Spleen (tissue), 13 donors: ENCODE measurements at places on chromosomes 16 and 17.

- DNase-seq: no peak
These were observed 6.8 kb upstream of the CLUH start for GRCh38 chr17:2718150-2718938.

- DNase-seq: no peak
These were observed 901 bp upstream of the HEATR6 start for GRCh38 chr17:60079401-60080243.

DNA sequence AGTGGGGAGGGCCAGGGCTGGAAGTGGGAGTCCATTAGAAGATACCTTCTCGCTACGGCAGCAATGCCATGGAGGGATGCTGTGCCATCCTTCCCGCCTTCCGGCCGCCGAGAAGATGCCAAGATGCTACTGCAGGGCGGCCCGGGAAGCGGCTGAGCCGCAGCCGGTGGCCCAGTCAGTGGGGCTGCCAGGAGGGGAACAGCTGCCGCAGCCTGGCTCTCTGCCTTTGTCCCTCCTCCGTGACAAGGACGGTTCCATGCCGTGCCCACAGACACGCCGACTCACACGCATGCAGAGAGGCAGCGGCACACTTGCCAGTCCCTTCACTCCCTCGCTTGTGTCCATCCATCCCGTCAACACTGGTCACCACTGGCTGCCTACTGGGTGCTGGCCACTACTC lies 20.2 kb upstream of the NCBP3 start:
- DNase-seq: no peak

- no peak for DNase-seq
These were observed 21.3 kb upstream of the UBE2I start for GRCh38 chr16:1287982-1288670.

DNA sequence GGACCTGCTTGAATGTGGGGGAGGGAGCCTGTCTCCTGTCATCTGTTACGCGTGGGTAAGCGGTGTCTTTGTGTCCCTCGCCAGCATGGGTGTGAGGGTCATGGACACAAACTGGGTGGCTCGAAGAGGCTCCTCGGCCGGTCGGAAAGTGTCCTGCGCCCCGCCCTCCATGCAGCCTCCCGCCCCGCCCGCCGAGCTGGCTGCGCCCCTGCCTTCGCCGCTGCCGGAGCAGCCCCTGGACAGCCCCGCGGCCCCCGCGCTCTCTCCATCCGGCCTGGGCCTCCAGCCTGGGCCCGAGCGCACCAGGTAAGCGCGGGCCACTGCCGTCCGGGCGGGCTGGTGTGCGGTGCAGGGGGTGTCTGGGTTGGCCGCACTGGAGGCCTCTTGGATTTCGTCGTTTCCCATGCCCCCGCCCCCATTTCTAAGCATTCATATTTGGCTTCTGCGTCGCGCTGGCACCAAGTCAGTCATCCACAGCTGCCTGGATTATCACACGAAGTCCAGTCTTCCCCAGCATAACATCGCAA lies 43.8 kb downstream of the ELAC2 start:
- DNase-seq: no peak

DNA sequence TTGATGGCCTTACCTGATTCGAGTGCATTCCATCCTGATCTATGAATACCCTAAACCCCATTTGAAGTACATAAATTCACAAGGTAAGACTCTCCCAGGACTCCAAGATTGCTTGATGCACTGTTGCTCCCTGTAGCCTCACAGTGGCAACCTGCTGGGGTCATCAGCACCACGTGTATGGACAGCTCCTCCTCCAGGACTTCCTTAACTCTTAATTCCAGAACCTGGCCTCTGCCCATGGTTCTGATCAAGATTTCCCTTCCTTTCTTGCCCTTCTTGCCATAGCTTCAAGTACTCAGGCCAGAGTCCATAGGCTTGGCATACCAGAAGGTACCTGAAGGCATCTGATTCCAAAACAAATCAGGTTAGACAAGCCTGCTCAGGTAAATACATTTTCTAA lies 34.0 kb upstream of the NLK start:
- DNase-seq: no peak

GRCh38 chr17:2090804-2091534 lies 36.1 kb downstream of the HIC1 start:
- DNase-seq: peak; percentile 54

GRCh38 chr17:4616476-4616875 lies 25.0 kb downstream of the ALOX15 start:
- no peak for DNase-seq

GRCh38 chr17:54028986-54029580 lies 206.4 kb downstream of the KIF2B start:
- no peak for DNase-seq

DNA sequence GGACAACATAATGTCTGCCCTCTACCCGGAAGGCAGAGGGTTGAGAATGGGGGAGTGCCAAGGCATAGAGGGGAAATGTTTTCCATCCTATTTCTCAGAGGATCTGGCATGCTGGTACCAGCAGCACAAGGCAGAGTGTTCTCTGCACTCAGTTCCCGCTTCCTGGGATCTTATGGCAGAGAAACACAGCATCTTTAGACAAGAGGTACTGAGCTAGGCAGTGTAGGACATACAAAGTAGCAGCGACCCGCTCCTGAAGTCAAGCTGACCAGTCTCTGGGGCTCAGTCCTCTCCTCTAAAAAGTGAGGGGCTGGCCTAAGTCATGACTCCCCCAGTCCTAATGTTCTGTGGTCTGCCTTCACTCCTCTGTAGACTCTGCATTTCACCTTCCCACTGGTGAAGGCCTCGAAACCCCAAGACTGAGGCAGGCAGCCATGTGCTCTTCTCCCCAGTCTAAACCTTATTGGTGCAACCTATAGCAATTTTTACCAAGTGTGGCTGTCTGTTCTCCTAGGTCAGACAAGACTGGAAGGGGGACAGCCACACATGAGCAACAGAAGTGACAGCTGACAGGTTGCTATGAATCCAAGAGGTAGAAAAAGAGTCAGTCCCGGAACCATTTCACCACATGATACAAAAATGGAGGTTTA lies 11.3 kb upstream of the TSPOAP1 start:
- DNase-seq: peak; percentile 51

GRCh38 chr17:75031972-75032719 lies 14.6 kb downstream of the ATP5PD start:
- peak; percentile 83 for DNase-seq

DNA sequence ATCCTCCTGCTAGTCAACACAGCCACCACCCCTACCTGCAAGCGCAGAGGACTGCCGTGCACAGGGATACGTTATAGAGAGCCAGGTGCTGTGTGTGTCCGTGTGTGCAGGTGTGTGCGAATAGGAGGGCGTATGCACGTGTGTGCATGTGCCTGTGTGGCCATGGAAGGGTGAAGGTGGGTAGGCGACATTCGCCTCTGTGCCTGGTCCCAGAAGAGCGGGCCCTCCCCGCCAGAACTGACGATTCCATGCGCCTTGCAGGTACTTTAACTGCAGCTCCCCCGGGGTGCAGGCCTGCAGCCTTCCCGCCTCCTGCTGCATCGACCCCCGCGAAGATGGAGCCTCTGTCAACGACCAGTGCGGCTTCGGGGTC lies 8.7 kb downstream of the PDE6G start:
- DNase-seq: no peak

DNA sequence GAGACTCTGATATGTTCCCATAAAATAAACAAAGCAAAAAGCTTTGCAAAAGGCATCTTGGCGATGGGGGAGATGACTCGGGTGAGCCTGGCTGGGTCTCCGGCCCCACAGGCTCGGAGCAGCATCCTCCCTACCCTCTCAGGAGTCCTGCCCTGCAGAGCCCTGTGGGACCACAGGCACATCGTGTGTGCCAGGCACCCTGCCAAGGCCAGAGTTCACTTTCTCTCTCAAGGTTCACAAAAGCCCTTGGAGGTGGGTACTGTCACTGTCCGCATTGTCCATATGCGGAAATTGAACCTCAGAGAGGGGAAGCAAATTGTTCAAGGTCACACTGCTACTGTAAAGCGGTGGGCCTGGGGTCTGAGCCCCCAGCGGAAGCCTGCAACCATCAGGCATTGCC lies 48.5 kb downstream of the CRISPLD2 start:
- no peak for DNase-seq

DNA sequence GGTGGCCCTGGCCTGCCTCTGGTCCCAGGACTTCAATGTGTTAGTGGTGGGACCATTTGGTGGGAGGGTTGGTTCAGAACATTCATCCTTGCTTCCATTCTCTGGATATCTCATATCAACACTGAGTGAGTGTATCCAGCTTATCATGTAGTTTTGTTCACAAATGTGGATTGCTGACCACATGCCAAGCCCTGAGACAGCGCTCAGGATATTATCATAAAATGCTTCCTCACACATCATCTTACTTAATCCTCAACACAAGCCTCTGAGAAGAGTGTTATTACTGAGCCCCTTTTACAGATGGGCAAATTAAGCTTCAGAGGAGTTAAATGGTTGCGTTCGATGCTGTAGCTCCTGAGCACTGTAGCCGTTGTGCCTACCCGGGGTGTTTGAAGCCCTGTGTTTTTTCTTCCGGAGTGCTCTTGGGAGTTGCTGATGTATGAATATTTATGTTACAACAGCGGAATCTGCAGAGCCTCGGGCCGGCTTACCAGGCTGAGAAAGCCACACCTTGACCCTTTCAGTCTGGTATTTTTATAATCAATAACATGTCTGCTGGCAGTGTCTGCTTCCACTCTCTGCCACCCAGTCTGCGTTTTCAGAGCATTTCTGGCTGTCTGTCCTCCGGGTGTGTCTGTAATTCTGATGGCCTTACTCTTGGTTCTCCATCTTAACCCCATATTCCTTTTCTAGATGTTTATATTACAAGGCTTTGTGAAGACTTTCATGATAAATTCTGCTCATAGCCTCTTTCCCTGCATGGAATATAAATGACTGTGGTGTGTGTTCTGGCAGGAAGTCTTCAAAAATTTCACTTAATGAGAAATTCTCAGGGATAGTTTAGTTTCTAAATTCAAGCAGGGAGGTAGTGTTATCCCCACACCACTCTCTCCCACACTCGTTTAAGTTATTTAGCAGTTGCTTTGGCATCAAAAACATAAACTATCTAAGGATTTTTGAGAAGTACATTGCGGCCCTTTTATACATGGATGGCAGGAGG lies 2.9 kb downstream of the GLP2R start:
- no peak for DNase-seq

GRCh38 chr17:82702231-82702927 lies 3.9 kb upstream of the RAB40B start:
- DNase-seq: no peak

DNA sequence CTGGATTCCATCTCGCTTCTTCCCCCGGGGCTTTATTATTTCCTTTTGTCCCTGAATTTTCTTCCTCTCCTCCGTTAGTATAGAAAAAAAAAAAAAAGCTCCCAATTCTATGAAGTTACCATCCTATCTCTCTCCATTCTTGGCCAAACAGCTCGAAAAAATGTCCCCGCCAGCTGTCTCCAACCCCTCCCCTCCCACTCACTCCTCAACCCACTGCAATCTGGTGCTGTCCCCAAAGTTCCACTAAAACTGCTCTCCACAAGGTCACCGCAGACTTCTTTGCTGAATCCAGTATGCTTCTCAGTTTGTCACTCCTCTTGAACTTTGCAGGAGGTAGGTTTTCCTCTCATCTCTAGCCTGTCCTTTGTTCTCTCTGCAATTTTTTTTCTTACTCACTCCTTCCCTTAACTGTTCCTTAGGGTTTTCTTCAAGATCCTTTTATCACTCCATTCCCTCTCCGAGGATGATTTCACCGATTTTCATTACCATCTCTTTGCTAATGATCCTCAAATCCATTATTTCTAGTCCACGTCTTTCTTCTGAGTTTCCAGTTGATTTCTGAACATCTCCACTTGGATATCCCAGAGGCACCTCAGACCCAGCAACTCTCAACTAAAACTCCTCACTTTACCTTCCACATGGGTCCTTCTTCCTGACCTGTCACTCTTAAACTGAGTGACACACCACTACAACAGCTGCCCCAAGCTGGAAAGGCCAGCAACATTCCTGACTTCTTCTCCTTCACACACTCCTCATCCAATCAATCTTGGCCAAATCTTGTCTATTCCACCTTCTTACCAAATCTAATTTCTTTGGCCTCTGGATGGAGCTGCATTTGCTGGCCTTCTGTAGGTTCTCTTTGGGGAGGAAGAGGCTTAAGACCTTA lies 1.5 kb upstream of the SUMO2 start:
- DNase-seq: peak; percentile 31

DNA sequence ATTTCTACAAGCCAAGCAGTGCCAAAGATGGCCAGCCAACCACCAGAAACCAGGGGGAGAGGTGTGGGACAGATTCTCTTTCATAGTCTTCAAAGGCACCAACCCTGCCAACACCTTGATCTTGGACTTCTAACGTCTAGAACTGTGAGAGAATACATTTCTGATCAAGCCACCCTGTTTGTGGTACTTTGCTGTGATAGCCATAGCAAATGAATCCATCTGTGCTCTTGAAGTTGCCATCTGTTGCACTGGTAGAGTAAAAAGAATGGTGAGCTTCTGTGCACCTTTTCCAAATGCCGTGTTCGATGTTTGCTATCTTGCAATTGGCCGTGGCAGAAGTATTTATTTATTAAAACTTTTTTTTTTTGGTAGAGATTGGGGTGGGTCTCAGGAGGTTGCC lies 16.7 kb upstream of the ADGRG1 start:
- no peak for DNase-seq

DNA sequence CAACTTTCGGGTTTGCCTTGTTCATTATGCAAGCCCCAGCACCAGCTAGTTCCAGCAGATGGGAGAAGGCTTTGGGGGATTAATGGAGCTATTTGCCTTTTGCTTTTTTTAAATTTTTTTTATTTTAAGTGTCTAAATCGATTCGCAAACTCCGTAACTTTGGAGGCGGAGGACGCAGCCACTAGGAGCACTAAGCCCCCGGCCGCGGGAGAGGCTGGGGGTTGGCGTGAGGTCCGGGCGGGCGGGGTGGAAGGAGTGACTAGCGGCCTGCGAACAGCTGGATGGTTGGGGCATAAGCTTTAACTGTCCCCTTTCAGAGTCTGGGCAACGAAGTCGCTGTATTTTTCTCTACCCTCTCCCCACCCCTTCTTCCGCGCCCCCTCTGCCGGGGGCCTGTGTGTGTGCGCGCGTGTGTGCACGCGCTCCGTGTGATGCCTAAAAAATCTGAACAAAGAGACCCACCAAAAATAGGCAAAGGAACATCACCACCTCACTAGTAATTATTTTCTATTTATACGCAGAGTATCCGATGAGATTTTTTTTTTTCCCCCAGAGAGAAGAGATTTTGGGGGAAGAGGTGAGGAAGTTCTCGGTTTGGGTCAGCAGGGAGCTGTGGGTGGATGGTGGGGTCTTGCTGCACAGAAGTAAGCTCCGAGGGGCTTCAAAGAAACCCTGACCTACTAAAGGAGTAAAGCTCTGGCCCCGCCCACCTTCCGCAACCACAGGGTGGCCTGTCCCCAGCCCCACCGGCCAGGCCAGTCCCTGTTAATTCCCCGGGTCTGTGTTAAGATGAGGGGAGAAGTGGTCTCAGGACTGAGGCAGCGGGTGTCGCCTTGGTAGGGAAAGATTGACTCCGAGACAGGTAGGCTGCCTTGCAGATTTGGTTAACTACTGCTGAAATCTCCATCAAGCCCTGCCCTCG lies 2.3 kb downstream of the SHISA9 start:
- DNase-seq: no peak

DNA sequence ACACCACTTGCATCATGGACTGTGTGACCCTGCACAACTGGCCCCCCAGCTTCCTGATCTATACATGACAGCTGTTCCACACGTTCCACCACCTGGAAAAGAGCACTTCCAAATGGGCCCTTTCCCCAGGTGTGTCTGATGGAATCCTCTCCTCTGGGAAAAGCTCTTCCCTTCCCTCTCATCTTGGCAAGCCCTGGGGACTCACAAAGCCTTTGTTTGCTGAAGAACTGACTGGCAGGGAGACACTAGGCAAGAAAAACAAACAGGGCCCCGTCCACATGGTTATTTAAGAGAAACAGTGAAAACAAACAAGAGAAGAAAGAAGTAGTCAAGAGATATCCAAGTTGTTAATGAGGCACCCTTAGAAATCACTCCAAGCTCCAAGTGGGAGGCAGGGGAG lies 52.6 kb downstream of the C16orf95 start:
- no peak for DNase-seq
